ENCODE measurements at places on chromosomes 11 and 22. TPM values are rescaled to one million over a fixed set of nuclear protein-coding genes. Genes with fewer than 3 reads are reported as not detected.

SART1 gene
- total RNA-seq, result 104 TPM

DNA sequence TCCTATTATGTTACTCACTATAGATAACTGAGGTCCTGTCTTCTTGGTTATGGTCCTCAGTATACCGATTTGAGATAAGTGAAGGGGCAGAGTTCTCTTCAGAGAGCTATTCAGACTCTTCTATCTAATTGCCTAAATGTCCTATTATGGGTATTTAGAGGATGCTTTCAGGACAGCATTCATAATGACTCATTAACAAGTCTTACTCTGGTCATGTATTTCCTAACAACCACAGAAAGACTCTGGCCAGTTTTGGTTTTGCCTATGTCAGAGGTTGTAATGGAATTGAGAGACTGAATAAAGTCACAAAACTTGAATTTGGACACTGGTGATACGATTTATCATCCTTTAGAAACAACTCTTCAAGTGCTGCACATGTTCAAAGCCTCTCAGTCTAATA, 1233.0 kb downstream of the JRKL start:
- DNase-seq, result no peak

GPR83 gene
- not detected for total RNA-seq

- no peak for DNase-seq
These were observed 81.6 kb upstream of the SEPTIN5 start for GRCh38 chr22:19632668-19633148.

- DNase-seq, result no peak
These were observed 6.0 kb downstream of the RNF169 start for GRCh38 chr11:74754507-74755252.

DNA sequence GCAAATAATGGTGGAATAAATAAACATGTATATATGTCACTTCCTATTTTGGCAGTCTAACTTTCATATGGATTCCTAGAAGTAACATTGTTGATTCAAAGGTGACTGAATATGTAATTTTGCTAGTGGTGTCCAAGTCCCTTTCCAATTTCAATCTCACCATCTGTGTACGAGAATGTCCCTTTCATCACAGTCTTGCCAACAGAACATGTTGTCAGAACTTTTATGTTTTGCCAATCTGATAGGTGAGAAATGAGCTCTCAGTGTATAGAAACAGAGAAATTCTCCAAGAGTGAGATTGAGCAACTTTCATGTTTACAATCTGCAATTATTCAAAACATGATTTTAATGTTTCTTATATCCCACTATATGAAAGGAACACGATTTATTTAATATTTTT, 167.5 kb downstream of the CNTN5 start:
- DNase-seq, result no peak

APLNR gene
- total RNA-seq, result not detected

DNA sequence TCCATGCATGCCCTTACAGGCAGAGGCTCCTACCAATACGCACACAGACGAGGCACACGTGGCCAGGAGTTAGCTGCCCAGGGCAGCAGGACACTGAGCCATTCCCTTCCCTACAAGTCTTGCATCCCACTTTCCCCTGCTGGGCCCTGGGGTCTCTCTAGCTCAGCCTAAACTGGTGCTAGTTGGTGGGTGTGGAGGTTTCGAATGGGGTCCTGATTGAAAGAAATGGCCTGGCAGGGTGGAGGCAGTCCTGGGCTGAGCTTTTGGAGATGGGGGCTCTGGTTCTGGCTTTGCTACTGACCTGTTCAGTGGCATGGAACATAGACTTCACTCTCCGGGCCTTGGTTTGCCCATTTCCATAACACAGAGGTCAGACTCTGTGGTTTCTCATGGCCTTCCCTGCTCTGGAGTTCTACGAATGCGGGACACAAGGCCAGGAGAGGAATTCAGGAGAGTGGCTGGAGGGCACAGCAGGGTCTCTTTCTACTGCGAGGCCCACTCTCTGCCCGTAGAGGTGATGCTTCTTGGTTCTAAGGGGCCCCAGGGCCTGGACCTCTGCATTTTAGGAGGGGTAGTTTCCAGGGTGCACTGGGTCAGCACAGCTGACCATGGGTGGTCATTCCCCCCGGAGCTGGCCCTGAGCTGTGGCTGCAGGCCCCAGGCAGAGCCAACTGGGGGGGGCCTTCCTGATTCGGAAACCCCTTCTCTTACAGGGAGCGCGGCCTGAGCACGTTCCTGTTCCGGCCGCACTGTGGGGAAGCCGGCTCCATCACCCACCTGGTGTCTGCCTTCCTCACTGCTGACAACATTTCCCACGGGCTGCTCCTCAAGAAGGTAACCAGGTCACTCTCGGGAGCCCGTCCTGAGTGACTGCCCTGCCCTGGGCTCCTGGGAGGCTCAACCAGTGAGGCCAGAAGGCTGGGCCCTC, 40.0 kb downstream of the RNF141 start:
- DNase-seq, result no peak

- DNase-seq, result no peak
These were observed 3.9 kb upstream of the PRG2 start for GRCh38 chr11:57394203-57394965.

GRCh38 chr11:60680455-60681119, 18.8 kb upstream of the MS4A8 start:
- no peak for DNase-seq

- DNase-seq, result no peak
These were observed 22.2 kb downstream of the CTTN start for GRCh38 chr11:70420496-70420895.

- DNase-seq, result no peak
These were observed 4.3 kb upstream of the TMEM132A start for GRCh38 chr11:60919956-60920355.

OSM gene
- total RNA-seq, result 62.8 TPM

DNA sequence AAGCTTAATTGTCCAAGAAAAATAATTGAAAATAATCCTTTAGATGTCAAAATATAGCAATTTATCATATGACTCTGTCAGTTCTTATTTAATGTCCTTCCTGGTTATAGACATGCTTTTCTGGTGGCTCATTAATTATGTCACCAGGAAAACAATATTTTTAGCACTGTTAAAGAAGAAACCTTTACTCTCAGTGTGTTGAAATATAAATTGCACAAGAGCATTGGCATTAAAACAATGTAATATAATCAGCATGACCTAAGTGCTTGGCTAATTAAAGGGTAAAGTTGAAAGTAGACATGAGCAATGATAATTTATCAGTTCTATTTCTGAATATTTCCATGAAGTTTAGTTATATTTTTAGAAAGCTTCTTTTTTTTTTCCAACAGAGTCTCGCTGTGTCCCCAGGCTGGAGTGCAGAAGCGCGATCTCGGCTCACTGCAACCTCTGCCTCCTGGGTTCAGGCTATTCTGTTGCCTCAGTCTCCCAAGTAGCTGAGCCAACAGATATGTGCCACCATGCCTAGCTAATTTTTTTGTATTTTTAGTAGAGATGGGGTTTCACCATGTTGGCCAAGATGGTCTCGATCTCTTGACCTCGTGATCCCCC, 232.3 kb downstream of the JRKL start:
- no peak for DNase-seq

GRCh38 chr22:48496226-48496845, 1331.3 kb downstream of the BRD1 start:
- DNase-seq, result no peak

DNA sequence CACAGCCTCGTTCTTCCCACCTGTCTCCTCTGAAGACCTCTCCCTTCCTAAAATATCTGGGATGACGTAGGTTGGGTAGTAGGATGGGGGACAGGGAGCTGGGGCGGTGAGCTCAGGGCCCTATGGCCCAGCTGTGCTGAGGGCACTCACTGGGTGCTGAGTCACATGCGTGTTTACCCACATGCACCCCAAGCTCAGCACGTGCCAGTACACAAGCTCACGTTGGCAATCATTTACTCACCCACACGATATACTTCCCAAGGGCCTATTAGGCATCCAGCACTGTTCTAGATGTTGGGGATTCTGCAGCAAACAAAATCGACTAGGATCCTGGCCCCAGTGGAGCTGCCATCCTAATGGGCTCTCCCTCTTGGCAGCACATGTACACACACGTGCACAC, 28.7 kb downstream of the ARAP1 start:
- no peak for DNase-seq

DNA sequence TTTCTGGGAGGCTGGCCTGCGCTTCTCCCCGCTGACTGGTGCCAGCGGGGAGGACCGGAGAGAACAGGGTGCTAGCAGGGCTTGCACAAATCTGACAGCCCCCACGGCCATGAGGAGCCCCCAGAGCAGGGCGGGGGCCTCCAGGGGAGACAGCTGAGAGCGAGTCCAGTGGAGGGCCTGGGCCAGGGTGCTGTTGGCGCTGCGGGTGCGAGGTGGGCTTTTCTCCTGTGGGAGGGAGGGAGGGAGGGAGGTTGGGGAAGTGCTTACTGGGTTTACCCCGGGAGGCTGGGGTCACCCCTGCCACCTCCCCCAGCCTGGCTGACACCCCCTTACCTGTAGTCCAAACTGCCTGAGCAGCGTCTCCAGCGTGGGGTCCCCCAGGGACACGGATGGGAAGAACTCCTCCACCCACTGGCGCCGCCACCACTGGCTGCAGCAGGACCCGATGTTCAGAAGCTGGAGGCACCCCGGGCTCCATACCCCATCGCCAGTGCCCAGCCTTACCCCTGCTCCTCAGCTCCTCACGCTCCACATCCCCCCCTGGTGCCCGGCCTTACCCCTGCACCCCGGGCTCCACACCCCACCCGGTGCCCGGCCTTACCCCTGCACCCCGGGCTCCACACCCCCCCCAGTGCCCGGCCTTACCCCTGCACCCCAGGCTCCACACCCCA, 3.9 kb downstream of the LMF2 start:
- no peak for DNase-seq

DNA sequence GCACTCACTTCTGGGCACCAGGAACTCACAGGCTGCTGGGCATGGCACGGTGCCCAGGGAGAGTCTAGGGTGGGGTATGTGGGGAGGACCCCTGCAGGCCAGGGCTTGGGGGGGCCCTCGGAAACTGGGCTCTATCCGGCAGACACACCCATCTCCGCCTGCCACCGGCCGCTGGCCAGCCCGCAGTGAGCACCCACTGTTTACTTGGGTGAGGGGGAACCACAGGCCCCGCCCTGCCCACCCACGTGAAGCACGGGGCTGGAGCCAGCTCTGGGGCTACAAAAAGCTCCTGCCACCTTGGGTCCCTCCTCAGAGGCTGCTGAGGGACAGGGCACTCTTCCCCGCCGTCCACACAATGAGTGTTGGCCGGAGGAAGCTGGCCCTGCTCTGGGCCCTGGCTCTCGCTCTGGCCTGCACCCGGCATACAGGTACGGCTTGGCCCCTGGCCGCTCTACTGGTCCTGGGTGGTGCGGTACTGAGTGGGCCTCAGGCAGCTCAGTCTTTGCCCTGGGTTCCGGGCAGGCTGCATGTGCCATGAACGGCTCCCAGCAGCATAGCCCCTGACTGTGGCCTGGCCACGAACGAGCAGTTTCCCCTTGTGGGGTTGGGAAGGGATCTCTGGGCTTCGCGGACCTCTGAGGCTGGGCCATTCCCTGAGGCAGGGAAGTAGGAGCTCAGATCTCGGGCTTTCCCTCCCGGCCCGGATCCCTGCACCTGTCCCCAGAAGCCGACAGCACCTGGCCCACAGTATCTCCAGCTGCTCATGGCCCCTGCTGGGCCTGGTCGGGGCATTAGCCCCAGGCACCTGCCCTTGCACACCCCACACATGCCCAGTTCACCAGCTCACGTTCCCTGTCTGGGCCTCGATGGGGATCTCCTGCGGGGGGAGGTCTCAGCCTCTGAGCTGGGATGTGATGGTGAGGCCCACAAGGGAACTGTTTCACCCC, at the start of gene MUC5AC:
Gene MUC5AC (plus strand): TSS at position 309 of the 947 bp plus-strand sequence. CDS start 47 bp downstream, at position 356.
- DNase-seq, result no peak

- no peak for DNase-seq
These were observed 4.2 kb downstream of the USP35 start for GRCh38 chr11:78192911-78193351.

- DNase-seq, result peak; percentile 85
These were observed 69.4 kb downstream of the OSBP2 start for GRCh38 chr22:30763815-30764673.

TST gene
- total RNA-seq, result 5.2 TPM

DNA sequence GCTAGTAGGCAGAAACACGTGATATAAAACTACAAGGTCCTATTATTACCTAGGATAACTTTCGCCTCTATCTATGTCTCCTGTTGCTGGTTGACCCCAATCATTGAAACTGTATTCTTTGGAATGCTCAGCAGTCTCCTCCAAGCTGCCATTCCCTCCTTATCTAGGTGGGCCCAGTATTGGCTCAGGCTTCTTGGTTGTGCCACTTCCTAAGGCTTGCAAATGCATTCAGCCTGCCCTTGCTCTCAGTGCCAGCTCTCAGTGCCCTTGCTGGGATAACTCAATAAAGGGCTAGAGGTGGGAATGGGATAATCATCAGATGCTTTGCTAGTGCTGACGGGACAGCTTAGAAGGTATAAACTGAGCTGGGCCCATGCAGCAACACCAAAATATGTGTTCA, 13.6 kb downstream of the CD44 start:
- DNase-seq, result no peak

DNA sequence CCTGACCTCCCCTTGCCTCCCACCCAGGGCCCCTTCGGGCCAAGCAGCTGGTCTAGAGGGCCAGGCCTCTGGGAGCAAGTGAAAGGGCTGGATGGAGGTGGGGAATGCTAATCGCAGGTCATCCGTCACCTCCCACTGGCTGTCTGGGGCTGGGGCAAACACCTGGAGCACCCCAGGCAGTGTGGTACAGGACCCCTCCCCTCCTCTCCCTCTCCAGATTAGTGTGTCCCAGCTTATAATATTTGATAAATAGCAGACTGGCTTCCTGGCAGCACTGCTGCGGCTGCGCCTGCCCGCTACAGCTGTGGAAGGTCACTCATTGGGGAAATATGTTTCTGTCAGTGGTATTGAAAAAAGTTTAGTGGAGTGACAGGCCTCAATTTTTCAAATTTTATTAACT, 90.7 kb upstream of the PHOX2A start:
- DNase-seq, result no peak

DNA sequence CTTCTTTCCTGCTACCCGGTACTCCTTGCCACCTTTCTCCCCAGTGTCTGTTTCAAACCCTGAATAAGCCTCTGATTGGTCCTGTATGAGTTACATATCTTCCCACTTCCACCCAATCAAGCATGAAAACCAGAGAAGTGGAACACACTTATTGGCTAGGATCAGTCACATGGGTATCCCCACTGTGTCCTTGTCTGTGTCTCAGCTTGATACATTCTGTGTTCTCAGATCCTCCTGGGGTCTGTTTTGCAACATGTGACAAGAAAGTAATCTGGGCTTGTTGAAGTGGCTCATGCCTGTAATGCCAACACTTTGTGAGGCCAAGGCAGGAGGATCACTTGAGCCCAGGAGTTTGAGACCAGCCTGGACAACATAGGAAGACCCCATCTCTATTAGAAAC, 23.9 kb downstream of the MCHR1 start:
- DNase-seq, result no peak

DNA sequence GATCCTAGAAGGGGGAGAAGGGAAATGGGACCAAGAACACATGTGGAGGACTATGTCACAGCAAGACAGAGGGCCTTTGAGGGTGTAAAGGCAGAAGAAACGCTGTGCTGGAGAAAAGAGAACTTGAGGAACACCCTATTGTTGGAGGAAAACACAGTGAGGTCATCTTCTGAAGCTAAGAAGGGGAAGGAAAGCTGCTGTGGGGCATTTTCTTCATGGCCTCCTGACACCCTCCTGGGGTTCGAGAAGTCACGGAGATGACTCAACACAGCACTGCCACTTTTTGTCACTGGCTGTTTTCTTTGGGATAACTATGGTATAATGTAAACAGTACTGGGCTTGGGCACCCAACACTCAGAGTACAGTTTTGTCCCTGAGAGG, 492.6 kb upstream of the CADM1 start:
- no peak for DNase-seq
